ENCODE measurements at places on chromosomes 2 and 18.

- no peak for DNase-seq
Measured at GRCh38 chr2:88751768-88752167, 60.3 kb downstream of the RPIA start.

GRCh38 chr2:43778233-43778632 is 4.4 kb downstream of the DYNC2LI1 start:
- no peak for DNase-seq

DNA sequence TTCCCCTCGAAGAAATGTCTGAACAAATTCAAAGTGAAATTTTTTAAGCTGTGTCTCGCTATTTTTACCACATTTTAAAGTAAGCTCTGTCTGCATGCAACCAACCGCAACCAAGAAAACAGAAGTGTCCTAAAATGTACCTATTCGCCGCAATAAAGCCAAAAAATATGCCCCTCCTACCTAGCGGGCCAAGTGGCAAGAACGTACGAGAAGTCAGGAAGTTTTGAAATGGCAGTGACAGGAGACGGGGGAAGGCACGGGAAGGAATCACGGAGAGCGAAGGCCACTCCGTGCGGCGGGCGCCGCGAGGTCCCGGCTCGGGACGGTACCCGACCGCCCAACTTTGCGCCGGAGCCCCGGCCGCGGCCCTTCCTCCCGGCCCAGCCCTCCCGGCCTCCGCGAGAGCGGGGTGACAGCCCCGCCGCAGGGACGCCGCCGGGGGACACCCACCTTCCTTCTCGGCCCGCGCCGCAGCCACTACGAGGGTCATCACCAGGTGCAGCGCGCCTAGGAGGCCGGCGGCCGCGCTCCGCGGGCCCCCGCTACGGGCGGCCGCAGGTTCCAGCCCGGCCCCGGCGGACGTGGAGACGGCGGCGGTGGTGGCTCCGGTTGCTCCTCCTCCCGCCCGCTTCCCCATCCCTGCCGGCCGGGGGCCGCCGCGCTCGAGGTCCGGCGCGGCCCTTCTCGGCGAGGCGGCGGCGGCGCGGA is 568 bp downstream of the TMEM131 start:
- no peak for DNase-seq

- DNase-seq: no peak
Measured at GRCh38 chr2:162164802-162165201, 12.8 kb upstream of the GCG start.

DNA sequence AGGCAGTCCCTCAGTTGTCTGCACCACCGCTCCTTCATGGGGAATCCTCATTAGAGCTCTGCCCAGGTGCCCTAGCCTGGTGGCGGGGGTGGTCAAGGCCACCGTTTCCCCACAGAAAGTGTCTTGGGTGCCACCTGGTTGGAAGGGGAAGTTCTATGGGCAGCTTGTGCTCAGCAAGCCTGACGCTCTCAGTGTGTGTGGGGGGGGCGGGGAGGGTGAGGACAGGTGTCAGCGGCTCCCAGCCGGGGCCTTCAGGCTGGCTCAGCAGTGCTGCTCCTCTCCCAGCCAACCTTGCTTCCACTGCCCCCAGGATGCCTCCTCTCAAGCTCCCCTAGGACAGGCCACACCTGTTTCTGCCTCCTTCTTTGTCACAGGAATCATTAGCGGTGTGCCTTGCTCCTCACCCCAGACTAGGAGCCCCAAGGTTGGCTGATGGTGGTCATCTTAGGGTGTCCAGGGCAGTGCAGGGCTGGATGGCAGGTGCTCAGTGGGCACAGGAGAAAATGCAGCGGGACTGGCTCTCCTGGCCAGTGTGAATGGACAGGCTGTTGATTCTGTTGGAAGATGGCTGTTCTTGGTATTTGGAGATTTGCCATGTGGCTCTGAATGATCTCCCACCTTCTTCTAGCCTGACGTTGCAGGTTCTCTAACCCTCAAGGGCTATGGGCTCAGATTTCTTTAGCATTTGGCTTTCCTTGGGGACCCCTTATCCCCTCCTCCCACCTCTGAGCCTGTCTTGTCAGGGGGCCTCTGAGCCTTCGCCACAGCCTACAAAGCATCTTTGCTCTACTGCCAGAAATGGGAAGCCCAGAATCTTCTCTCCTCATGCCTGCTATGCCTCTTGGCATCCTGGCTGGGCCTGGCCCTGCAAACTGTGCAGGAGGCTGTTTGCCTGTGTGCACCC is 185.8 kb upstream of the HS6ST1 start:
- DNase-seq: no peak
